ENCODE measurements at places on chromosomes 12 and 14.

GRCh38 chr12:112859291-112859690 lies 47.5 kb upstream of the OAS1 start:
- no peak for DNase-seq

DNA sequence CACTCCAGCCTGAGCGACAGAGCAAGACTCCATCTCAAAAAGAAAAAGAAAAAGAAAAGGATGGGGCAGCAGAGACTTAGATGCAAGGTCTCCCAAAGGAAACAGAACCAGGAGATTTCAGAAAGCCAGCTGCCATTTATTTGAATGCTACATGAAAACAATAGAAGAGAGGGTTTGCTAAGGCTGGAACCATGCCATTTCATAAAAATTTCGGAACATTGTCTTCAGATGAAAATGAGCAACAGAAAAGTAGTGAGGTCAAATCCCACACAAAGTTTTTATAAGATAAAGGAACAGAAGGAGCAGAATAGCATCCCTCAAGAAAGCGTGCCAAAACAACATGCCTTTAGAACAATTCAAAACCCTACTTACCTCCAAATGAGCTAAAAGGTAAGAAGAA lies 175.3 kb downstream of the ETV6 start:
- no peak for DNase-seq

GRCh38 chr12:53601296-53601847 lies 24.8 kb downstream of the ATF7 start:
- DNase-seq = no peak

DNA sequence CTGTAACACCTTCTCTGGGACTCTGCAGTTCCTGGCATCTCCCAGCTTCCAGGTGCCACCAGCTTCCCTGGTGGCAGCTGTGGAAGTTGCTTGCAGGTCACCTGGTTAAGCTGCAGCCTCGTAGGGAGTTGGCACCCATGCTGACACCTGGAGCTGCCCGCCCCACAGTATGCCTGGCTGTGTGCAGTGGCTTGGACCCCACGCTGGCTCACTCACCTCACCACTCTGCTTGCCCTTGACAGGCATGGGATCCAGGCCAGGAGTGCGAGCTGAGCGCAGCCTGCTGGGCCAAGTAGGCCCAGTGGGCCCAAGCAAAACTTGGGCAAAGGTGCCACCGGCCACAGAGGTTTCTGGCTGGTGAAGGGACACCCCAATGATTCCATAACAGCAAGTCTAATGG lies 48.5 kb downstream of the EGLN3 start:
- DNase-seq = no peak

Data from activated T-cell treated with anti-CD3 and anti-CD28 coated beads for 48 hours (primary cell).